Amygdala (tissue), 56 donors: ENCODE measurements at places on chromosomes 2 and 18.

DNA sequence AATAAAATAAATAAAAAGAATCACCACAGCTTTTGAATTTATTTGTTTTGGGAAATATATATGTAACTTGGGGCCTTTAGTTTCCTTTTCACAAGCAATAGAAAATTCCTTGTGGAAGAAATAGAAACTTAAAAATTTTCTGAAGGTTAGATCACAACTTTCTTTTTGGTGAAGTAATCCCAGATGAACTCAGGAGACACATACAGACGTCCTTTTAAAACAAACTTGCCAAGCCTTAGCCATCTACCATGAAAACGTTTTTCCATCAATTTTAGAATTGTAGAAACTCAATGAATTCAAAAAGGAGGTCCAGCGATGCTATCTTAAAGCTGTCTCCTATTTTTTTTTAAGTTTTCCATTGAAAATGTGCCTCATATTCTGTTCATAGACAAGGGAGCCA, 225.6 kb downstream of the ASXL3 start:
- no peak for DNase-seq

DNA sequence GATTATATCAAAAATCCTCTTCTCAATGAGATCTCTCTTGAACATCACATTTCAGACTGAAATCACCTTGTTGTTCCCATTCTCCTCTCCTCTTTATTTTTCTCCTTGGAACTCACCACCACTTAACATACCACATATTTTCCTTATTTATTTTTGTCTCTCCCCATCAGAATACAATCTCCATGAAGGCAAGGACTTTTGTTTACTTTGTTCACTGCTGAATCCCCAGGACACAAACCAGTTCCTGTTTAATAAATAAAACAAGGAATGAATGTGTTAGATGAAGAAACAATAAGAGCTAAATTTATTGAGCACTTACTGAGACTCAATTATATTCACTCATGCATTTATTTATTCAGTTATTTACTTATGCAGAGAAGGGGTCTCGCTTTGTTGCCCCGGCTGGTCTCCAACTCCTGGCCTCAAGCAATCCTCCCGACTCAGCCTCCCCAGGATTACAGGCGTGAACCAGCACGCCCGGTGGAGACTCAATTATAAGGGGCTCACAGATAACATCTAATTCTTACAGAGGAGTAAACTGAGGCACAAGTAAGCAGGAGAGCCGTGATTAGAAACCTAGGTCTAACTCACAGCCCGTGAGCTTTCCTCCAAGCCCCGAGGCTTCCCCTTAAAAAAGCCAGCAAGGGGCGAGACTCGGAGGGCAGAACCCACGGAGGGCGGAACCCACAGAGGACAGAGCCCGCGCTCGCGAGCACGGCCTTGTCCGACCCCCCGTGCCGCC, 616 bp upstream of the TAF1B start:
- DNase-seq = no peak

GRCh38 chr2:133948610-133949290, 305.1 kb upstream of the MGAT5 start:
- no peak for DNase-seq

DNA sequence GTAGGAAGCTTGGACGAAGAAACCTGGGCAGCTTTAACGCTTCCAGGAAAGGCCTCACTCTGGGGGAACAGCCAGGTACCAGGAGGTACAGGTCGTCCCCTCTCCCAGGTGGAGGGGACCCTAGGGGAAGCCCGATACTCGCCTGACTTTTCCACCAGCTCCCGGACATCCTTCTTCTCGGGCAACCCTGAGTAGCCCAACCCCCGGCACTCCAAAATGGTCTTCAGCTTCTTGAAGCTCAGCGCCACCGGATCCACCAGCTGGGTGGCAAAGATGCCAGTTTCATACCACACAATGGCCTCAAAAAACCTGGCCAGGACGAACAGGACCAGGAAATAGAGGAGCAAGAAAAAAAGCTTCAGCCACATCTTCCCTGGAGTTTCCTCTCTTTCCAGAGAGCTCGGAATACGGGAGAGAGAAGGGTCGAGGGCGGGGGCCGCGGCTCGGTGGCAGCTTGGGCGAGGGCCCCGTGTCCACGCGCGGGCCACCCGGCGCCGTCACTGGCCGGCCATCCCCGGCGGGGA, 1.1 kb downstream of the RNF103 start:
- peak; percentile 8 for DNase-seq

DNA sequence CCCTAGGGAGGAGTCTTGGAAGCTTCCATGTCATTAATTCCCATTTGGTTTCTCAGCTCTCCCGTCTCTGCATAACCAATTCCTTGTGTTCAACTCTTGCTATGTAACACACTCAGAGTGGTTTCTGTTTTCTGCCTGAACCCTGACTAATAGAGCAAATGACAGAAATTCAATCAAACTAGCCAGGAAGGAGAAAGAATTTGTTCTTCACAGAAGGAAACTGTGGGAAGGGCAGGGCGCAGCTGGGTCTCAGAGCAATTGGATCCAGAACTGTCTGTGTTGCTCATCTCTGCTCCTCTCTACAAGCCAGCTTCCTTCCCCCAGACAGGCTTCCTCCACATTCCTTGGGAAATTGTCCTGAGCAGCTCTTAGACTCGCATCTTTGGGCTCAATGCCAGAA, 269.8 kb downstream of the TNS1 start:
- DNase-seq = no peak

- DNase-seq = no peak
Observed at GRCh38 chr2:206989311-206989710, 50.0 kb downstream of the CPO start.

DNA sequence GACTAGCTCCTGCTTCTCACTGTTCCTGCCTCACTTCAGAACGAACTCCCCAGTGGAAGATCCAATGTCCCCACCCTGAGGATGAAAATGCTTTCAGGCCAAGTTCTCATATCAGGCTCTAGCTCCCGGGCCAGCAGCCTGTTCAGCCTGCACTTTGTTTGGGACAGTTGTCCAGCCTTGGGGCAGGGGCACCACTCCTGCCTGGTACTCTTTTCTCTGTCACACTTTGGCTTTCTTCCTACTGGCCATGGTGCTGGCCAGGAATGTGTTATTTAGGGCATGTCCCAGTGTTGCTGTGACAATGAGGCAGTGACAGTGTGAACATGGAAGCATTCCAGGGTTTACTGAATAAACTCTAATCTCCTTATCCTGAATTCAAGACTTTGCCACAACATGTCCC, 154.1 kb downstream of the GALNT14 start:
- no peak for DNase-seq

GRCh38 chr2:120547662-120548061, 188.0 kb upstream of the GLI2 start:
- no peak for DNase-seq

GRCh38 chr2:56017784-56018183, 94.2 kb upstream of the EFEMP1 start:
- DNase-seq = no peak

- no peak for DNase-seq
Observed at GRCh38 chr2:69667805-69668382, 24.4 kb upstream of the AAK1 start.

- DNase-seq = no peak
Observed at GRCh38 chr2:30110773-30111172, 36.0 kb upstream of the YPEL5 start.

- no peak for DNase-seq
Observed at GRCh38 chr2:138716183-138716582, 64.0 kb downstream of the NXPH2 start.

- peak; percentile 30 for DNase-seq
Observed at GRCh38 chr2:46967990-46968647, 52.5 kb upstream of the MCFD2 start.

DNA sequence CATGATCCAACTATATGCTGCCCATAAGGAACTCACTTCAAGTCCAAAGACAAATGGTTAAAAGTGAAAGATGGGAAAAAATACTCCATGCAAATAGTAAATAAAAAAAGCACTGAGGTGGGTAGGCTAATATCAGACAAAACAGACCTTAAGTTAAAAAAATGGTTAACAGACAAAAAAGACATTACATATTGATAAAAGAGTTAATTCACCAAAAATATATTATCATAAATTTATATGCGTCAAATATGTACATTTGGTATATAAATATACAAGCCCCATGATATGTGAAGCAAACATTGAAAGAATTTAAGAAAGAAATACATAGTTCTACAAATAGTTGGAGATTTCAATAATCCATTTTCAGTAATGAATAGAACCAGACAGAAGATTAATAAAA, 31.0 kb downstream of the ROCK1 start:
- DNase-seq = no peak
